ENCODE measurements at places on chromosomes 6 and 20. TPM values are rescaled to one million over a fixed set of nuclear protein-coding genes. Genes with fewer than 3 reads are reported as not detected.

DNA sequence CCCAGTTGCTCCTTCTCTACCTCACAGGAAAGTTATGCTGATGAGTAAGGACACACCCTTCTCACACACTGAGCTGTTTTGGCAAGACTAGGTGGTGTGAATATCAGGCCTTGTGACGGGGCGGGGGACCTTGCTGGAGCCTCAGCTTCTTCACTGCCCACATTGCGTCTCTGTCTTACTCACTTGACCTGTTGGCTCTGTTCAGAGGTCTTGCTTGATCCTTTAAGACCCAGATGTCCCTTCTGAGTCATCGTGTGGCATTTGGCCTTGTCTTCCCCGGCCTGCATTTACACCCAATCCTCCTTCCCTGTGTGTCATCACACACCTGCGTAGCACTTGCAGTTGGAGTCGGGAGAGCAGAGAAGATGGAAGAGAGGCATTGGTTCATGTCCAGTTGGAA lies 8.3 kb upstream of the PRND start:
- DNase-seq = peak; percentile 66
- peaks cover 34% of the 10 kb centered on the region for H3K27me3 ChIP-seq
- H3K27ac ChIP-seq = no peak overlapping the region
- H3K4me1 ChIP-seq = no peaks in the 10 kb centered on the region

DNA sequence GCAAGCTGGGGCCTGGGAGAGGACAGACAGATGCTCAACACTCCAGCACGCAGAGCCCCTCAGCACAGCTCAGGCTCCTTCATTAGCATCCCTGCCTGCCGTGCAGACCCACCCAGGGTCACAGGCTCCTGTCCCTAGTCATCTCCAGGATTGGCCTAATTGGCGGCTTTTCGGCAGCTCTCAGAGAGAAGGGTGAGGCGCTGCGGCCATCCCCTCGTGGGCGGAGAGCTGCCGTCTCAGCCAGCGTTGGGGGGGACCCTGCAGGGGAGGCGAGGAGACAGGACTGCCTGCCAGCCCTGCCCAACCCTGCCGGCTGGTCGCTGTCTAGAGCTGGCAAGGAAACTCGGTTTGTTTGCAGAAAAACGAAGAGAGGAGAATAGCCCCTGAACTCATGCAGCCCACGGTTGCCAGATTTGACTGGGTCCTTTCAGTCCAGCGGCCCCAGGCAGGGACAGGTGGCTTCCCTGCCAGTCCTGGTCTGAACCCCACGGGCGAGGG lies 26.8 kb downstream of the BHLHE23 start:
- no peak overlapping the region for H3K4me3 ChIP-seq
- H3K27ac ChIP-seq = no peak overlapping the region
- no peaks in the 10 kb centered on the region for H3K36me3 ChIP-seq
- H3K27me3 ChIP-seq = peaks cover 50% of the 10 kb centered on the region
- DNase-seq = no peak
- no peaks in the 10 kb centered on the region for H3K4me1 ChIP-seq

DNA sequence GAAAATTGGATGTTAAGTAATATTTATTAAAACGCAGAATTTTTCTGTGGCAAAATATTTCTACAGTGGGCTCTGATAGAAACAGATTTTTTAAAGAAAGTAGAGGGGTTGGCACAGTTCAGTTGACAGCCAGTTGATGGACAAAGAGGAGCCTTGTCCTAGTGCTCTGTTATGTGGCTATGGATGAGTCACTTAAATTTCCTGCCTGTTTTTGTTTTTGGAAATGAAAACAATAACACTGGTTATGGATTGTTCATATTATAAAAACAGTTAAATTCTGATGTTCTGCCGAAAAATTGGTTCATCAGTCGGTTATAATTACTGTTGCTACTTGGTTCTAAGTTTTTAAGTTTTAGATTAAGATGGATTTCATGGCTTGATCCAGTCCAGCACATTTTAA lies 42.8 kb downstream of the MYO6 start:
- peaks cover 8% of the 10 kb centered on the region for H3K36me3 ChIP-seq
- H3K4me3 ChIP-seq = no peak overlapping the region
- peak overlapping the region; percentile 42 for H3K27ac ChIP-seq
- H3K27me3 ChIP-seq = no peaks in the 10 kb centered on the region
- H3K4me1 ChIP-seq = peaks cover 43% of the 10 kb centered on the region
- no peak for DNase-seq

DNA sequence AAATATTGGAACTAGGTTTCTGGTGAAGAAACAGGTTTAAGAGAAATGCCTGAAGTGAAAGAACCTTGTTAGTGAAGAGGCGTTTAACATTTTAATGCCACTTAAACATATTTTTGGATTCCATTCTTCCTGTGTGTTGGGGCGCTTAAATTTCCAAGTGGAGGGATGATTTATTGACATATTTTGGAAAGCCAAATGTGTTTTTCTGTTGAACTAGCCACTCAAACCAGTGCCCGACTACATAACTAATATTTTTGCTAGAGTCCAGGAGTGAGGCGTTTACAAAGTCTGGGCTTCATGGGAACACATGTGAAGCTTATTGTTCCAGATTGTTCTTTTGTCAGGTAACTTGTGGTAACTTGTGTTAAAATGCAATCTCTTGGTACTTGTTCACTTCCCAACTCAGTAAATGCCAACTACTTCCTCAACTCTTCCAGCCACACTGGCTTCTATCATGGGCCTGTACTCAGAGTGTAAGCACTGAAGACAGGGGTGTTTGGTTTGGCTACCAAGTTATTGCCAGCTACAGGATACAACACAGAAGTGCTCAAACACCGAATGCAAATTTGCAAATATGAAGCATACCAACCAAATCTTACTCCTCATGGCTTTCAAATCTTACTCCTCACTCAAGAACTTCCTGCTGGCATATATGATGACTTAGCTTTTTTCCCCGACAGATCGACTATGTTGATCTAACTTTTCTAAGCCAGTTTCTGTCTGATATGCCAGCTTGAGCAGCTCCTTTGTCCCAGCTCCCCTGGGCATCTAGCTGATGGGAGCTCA lies 2.0 kb upstream of the ZNFX1 start:
- H3K27me3 ChIP-seq = no peaks in the 10 kb centered on the region
- H3K4me1 ChIP-seq = peaks cover 75% of the 10 kb centered on the region
- DNase-seq = no peak
- H3K4me3 ChIP-seq = peak overlapping the region; percentile 86
- H3K36me3 ChIP-seq = peaks cover 73% of the 10 kb centered on the region

- H3K4me1 ChIP-seq = peaks cover 12% of the 10 kb centered on the region
- H3K27ac ChIP-seq = no peak overlapping the region
- no peak for DNase-seq
- no peaks in the 10 kb centered on the region for H3K36me3 ChIP-seq
- H3K4me3 ChIP-seq = no peak overlapping the region
Measured at GRCh38 chr20:53628076-53628475, 34.4 kb upstream of the ZNF217 start.

GRCh38 chr6:107956586-107957307 lies 1.3 kb downstream of the SEC63 start:
- H3K4me1 ChIP-seq = peaks cover 42% of the 10 kb centered on the region
- no peaks in the 10 kb centered on the region for H3K27me3 ChIP-seq
- no peak for DNase-seq
- peak overlapping the region; percentile 99 for H3K27ac ChIP-seq
- H3K36me3 ChIP-seq = no peaks in the 10 kb centered on the region

DNA sequence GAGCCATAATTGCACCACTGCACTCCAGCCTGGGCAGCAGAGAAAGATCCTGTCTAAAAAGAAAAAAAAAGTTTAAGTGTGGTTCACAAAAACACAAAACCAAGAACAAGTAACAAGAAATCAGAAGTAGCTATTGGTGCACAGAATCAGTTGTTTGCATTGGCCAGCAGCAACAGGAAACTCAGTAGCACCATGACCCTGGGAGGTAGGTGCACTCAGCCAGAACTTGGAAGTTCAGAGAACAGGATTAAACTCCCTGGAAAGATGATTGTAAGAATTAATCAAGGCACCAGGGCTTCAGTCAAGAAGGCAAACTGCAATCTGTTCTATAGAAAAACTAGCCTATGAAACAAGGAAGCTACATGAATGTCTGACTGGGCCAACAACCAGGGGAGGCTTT lies 267.9 kb downstream of the COL12A1 start:
- no peaks in the 10 kb centered on the region for H3K27me3 ChIP-seq
- no peak overlapping the region for H3K27ac ChIP-seq
- no peak for DNase-seq
- peaks cover 6% of the 10 kb centered on the region for H3K36me3 ChIP-seq
- no peak overlapping the region for H3K4me3 ChIP-seq

- no peaks in the 10 kb centered on the region for H3K27me3 ChIP-seq
- no peak for DNase-seq
- H3K4me3 ChIP-seq = no peak overlapping the region
- no peaks in the 10 kb centered on the region for H3K36me3 ChIP-seq
Measured at GRCh38 chr6:123742626-123743025, 61.0 kb upstream of the NKAIN2 start.

The PTCHD4 gene
- total RNA-seq = 0.91 TPM

The GGTLC1 gene
- total RNA-seq = not detected

All from osteocyte (in vitro differentiated cells).